Stimulated activated CD4-positive, alpha-beta T cell treated with anti-CD3 and anti-CD28 coated beads, Interleukin-1b, Interleukin-23, amount 100 ng/mL, for 1 hour (primary cell): ENCODE measurements at places on chromosomes 11 and 22.

DNA sequence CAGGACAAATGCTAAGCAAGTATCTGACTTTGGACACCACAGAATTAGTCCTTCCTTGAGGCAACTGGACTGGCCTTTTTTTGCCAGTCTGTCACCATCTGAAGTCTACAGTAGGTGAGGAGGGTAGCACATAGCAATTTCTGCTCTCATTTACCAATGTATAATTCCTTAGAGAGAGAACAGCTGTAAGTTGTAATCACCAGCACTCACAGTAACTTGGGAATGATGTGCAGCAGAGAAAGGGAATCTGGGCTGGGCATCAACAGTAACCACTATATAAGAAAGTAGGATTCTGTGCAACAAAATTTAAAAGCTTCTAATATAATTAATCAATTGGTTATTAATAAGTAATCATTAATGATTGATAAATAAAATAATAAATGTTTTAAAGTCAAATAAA lies 86.3 kb upstream of the FAT3 start:
- DNase-seq = no peak

- no peak for DNase-seq
Observed at GRCh38 chr11:46493791-46494190, 100.0 kb downstream of the AMBRA1 start.

DNA sequence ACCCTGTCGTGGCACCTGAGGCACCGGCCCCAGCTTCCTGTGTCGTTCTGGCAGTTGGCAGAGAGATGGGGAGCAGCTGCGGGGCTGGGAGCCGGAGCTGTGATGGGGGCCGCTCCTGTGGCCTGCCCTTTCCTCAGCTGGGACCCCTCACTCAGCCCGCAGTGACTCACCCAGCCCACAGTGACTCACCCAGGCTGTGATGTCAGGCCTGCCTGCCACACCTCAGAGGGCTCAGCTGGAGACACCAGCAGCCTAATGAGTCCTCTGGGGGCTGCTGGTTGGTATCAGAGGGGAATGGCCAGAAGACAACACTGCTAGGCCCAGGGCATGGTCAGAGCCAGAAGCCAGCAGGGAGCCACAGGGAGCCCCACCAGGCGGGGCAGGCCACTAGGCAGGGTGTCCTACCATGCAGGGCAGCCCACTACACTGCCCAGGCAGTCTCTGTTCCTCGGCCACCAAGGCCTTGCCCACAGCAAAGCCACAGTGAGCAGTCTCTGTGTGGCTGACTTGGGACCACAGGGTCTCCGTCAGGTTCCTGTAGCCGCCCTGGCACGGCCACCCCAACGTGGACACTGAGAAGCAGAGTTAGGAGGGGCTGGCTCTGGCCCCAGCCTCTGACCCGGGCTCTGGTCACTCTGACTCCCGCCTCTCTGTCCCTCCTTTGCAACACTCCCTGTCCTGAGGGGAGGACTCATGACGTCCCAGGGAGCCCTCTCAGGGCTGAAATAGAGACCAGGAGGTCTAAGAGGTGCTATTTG lies 4.2 kb upstream of the FXYD2 start:
- peak; percentile 68 for DNase-seq

- no peak for DNase-seq
Observed at GRCh38 chr11:123525097-123525496, 95.0 kb downstream of the GRAMD1B start.

DNA sequence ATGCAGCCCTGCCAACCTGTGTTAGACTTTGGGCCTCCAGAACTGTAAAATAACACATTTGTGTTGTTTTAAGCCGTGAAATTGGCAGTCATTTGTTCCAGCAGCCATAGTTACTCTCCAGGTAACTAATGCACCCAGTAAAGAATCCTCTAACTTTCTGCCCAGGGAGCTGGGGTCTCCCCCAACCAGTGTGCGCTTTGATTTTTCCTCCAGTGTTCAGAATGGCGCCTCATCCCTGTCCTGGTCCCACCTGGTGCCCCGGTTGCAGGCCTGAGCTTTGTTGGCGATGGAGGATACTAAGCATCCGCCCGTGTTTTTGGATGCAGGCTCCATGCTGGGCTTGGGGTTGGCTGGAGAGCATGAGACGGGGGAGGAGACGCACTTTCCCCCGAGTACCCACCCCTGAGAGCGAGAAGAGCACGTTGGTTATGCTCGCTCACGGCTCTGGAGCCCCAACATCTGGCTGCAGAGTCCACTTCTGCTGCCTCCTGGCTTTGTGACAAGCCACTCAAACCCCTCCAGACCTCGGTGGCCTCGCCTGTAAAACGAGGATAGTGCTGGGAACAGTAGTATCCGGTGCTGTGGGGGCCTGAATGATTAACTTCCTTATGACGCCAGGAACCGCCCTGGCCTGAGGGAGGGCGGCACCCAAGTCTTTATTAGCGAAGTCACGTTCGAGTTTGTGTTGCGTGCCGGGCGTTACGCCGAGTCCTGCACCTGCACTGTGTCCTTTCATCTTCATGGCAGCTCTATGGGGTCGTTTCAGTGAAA lies 25.8 kb downstream of the MRGPRD start:
- no peak for DNase-seq

- DNase-seq = no peak
Observed at GRCh38 chr22:42156598-42156997, 26.0 kb upstream of the CYP2D6 start.

DNA sequence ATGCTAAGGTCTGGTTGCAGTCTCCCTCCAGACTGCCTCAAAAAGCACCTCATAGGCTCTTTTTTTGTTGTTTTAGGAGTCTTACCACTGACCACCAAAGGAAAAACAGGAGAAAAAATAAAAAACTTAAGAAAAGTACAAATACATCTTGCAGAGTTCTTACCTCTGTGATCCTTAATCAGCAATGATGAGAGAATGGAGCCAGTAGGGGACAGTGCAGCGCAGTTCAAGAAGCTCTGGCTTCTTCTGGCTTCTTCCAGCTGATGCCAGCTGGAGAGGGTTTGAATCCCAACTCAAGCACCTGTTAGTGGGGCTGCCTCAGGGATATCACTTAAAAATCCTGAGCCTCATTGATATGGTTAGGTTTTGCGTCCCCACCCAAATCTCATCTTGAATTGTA lies 223.3 kb upstream of the ISX start:
- no peak for DNase-seq

DNA sequence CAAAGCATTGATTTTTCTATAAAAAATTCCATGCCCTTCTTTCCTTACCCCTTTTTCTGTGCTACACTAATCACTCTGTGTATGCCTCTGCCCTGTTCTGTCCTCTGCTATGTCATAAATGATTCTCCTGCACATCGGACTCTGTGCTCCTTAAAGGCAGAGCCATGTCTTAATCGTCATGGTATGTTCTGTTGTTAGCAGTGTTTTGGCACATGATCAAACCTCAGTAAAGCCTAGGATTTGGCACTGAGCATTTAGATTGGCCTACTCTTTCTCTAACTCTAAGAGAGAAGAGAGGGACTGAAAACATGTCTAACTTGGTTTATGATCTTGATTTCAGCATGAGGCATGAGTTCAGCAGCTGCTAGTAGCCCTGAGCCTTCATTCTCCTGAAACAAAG lies 266.9 kb downstream of the AASDHPPT start:
- DNase-seq = no peak

GRCh38 chr22:19578180-19579004 lies 54.2 kb upstream of the CLDN5 start:
- DNase-seq = no peak

- no peak for DNase-seq
Observed at GRCh38 chr22:17951315-17951714, 73.0 kb downstream of the MICAL3 start.

DNA sequence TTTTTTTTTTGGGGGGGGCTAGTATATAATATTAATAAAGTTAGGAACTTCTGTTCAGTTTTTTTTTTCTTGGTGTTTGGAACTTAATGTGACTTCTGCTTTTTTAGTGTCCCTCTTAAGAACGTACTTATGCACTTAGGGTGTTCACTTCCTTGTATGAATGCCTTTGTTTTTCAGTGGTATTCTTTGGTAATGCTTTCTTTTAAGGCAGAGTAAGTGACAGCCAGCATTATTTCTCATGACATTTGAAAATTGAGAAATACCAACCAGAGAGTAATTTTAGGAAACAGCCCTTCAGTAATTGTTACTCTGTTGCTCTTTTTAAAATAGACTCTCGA lies 2.4 kb downstream of the GRK3 start:
- no peak for DNase-seq

- no peak for DNase-seq
Observed at GRCh38 chr11:134333946-134334345, 2.2 kb downstream of the GLB1L2 start.

DNA sequence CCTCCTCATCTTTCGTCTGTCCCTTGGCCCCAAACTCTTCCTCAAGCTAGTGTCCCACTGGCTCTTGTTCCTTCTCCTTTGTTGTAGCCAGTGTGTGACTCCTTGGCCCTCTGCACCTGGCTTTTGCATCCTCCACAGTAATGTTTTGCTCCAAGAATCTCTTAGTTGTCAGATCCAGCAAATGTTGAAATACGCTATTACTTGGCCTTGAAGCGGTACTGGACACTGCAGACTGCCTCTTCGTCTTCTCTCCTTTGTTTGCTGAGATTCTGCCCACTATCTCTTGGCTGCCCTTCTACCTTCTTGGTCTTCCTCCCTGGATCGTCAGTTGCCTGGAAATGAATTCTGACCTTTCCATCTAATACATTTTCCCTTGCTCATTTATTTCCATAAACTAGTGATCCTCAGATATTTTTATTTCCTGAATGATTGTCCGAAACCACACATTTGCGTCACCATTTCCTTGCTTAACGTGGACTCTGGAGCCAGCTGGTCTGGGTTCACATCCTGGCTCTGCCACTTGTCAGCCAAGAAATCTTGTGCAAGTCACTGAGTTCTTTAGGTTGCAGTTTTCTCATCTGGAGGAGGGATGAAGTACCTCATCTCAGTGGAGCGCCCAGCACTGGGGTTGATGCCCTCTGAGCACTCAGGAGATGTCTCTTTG lies 113.6 kb downstream of the LDLRAD3 start:
- DNase-seq = no peak

- DNase-seq = no peak
Observed at GRCh38 chr11:76391021-76391420, 9.9 kb downstream of the GVQW3 start.

- DNase-seq = no peak
Observed at GRCh38 chr11:46801694-46802470, 44.2 kb downstream of the CKAP5 start.

DNA sequence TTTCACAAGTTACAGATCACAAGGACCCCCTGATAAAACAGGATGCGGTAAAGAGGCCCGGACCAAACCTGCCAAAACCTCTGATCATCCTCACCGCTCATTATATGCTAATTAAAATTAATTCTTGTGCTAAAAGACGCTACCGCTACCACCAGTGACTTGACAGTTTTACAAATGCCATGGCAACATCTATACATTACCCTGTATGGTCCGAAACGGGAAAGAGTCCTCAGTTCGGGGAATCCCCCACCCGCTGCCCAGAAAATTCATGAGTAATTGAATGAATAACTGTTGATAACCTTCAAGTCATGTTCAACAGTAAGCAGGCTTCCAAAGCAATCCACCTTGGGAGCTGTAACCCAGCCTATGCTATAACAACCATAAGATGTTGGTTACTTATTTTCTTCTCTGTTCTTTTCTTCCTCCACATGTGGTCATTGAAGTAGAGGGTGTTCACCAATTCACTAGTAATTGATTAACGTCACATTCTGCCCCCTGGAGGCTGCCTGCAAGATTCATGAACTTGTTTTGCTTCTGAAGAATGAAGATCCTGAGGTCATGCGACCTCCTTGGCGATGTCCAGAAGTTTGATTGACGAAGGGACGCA lies 20.6 kb downstream of the APOBEC3H start:
- DNase-seq = peak; percentile 42

DNA sequence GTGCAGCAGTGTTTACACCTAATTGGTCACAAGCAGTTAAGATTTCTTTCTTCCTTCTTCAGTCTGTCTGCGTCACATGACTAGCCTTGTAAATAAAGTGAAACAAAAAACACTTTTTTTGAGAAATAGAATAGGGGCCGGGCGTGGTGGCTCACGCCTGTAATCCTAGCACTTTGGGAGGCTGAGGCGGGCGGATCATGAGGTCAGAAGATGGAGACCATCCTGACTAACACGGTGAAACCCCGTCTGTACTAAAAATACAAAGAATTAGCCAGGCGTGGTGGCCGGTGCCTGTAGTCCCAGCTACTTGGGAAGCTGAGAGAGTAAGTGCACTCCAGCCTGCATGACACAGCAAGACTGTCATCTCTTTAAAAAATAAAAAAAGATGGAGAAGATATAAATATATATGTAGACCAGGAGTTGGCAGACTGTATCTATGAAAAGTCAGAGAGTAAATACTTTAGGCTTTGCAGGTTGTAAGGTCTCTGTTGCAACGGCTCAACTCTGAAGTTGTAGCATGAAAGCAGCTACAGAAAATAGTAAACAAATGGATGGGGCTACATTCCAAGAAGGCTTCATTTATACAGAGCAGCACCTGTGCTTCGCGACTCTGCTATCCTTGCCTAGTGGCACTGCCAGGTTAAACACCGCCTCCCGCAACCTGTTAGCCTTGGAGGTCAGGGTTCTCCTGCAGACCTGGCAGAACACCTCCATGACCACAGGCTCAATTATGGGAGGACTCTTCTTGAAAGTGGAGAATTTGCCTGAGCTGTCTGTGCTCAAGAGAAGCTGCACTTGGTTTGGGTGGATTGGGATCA lies 55.9 kb downstream of the PPP6R2 start:
- no peak for DNase-seq

- DNase-seq = no peak
Observed at GRCh38 chr11:82038154-82038553, 695.5 kb downstream of the FAM181B start.
